ENCODE measurements at places on chromosomes 4 and X. TPM values are rescaled to one million over a fixed set of nuclear protein-coding genes. Genes with fewer than 3 reads are reported as not detected.

DNA sequence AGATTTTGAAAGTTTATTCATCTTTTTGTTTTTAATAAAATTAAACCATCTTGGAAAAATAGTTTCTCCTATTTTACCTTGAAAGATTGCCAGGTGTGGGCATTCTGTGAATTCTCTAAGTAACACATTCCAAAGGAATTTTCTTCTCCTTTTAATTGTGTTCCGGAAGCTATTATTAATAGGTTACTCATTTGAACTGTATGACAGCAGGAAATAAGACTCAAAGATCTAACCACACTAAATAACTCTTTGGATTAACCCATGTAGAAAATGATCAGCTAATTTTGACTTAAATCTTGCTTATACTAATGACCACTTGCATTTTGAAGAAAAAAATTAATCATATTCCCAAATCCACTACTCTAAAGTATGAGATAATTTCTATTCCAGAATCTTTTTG lies 17.6 kb upstream of the CCNI start:
- ATAC-seq = no peak

- no peak for ATAC-seq
These were observed 314.2 kb upstream of the IGFBP7 start for GRCh38 chr4:57424232-57424897.

GRCh38 chr4:10108818-10109783 lies 7.5 kb downstream of the WDR1 start:
- ATAC-seq = peak; percentile 77

- ATAC-seq = no peak
These were observed 6.1 kb upstream of the ABLIM2 start for GRCh38 chr4:8164687-8165086.

GRCh38 chrX:150940844-150941495 lies 42.2 kb upstream of the HMGB3 start:
- no peak for ATAC-seq

- ATAC-seq = no peak
These were observed 24.4 kb upstream of the RP2 start for GRCh38 chrX:46812445-46812844.

DNA sequence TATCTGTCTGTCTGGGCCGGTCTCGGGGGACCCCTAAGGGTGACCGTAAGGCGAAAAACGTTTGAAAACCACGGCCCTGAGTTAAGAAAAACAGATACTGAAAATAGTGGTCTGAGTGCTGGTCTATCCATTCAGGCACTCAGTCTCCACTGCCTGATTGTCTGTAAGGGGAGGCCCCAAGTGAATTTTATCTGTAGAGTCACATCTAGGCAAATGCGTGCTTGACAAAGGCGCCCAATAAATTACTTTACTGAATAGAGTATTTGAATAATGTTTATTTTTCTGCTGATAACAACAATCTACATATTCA lies 465 bp downstream of the HNRNPH2 start:
- ATAC-seq = peak; percentile 55

DNA sequence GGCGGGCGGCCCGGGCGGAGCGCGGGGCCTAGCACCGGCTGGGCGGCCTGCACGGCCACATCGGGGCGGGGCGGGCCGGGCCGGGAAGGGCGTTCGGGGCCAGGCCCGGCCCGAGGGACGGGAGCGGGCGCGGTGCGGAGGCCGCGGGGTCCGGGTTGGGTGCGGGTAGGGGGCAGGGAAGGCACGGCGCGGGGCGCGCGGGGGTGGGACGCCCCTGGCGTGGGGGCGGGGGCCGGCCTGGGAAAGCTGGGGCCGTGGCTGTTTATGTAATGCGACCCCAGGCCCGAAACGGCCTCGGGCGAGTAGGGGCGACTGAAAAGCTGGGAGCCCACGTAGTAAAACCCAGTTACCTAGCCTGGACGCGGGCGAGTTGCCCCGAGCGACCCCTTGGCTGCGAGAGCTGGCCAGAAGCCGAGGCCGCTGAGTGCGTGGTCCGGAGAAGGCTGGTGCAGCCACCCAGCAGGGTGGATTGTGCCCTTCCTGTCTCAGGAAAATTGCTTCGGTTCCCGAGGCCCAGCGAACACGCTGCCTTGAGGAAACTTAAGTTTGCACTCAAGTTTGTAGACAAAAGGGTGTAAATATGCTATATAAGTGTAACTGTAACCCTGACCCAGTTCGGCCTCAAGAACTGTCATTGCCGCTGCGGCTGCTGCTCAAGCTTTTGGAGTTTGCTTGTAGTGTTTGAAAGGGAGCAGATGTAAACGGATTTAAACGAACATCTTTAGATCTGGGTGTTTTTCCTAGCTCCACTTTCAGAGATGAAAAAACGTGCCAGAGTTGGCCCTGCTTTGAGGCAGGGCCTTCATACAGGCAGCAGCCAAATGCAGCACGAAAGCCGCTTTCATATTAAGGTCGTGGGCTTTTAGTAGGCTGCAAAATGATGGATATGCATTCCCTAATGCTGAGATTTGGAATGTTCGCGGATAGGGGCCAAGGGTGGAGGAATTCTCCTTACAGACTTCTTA lies 674 bp downstream of the SEC24B start:
- peak; percentile 49 for ATAC-seq

GRCh38 chr4:3720466-3720865 lies 45.7 kb upstream of the ADRA2C start:
- no peak for ATAC-seq

DNA sequence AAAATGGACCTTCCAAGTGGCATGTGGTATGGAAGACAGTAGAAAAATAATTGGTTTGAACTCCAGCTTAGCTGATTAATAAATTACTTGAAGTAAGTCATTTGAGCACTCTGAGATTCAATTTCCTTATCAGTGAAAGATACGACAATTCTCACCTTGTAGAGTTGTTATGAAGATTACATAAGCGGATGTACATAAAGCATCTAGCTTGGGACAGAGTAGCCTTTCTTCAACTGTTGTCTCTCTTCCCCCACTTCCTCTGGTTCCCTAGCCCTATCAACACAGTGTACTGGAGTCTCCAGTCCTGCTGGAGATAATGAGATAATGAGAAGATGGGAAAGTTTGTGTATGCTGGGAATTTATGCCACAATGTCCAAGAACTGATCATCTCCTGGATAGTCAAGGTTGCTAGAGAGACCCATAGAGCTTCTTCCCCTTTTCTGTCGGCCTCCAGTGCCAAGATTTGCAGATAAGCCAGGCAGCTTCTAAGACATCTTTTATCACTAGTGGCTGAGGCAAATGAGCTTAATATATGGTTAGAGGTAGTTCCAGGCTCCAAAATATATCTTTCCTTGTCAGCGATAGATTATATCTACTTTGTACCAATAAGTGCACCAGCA lies 33.9 kb downstream of the VSIG4 start:
- no peak for ATAC-seq

GRCh38 chr4:67755974-67756373 lies 1.8 kb upstream of the GNRHR start:
- ATAC-seq = no peak

DNA sequence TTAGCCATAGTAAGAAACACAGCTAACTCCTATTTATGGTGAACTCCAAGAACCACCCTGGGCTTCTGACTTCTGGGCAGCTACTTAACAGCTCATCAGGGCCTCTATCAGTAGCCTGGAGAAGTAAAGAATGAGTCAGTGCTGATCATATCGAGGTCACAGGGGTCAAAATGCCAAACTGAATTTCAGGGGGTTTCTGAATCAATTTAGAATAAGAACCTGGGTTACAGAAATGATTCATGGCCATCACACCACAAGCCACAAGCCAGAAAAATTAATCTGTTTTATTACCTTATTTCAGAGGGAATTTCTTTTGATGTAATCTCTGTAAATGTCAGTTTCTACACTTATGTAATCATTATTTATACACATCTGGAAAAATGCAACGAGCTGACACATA lies 64.4 kb downstream of the CHST7 start:
- peak; percentile 82 for ATAC-seq

GRCh38 chrX:130082244-130083106 lies 27.8 kb downstream of the ELF4 start:
- ATAC-seq = peak; percentile 69

- no peak for ATAC-seq
These were observed 46.8 kb upstream of the PASD1 start for GRCh38 chrX:151516538-151517187.

DNA sequence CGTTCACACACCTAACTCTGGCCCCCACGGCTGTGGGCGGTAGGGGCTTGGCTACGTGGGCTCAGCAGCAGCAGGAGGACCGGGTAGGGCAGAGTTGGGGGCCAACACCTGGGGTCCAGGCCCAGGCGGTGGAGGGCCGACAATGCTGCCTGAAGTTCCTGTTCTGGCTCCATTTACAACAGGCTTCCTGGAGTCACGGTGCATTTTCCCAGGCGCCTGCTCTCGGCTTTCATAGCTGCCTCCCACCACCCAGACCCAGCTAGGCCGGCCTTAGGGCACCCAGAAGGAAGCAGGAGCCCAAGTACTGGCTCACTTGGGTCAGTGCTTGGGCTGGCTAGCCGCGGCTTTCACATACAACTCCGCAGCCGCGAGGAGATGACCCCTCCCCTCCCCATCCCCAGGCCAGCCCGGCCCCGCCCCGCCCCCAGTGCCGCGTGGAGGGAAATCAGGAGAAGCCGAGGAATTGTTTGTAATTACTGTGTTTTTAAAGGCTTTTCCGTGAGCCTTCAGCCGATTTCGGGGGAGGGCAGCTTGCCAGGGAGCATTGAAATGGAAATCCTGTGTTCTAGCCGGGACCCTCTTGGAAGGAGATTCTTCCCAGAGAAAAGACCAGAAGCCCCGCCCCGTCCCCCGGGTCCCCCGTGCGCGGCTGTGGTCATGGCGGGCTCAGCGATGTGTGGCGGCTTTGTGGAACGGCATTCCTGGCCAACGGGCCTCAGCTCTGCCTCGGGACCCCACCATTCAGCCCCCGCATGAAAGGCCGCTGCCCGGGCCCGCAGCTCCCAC lies 28.5 kb downstream of the PJA1 start:
- no peak for ATAC-seq

DNA sequence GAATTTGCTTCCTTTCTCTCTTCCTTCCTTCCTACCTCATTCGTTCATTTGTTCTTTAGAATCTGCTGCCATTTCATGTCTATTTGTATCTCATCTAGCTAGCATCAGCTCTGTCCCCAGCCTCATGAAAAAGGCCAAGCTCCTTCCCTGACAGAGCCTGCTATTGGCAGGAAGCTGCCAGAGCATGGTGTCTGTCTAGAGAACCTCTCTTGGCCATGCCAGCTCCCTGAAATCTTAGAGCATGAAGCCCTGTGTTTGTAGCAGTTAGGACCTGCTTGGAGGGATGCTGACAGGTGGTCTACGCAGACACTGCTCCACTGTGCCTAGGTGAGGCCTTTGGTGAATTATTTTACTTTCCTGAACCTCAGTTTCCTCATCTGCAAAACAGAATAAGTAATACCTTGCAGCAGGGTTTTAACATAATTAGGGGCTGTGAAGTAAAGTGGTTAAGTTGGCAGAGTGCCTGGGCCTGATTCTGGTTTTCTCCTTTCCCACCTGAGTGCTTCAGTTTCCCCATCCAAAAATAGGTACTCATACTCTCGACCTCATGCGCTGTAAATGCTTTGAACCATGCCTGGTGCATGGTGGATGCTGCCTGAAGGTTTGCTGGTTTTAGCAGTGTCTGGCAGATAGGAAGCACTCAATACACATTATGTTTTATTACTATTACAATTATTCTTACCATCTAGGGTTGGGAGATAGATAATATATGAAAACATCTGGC lies 4.7 kb downstream of the PTTG2 start:
- ATAC-seq = no peak

GRCh38 chr4:138216272-138216867 lies 25.8 kb downstream of the SLC7A11 start:
- no peak for ATAC-seq

- no peak for ATAC-seq
These were observed 57.7 kb upstream of the PASD1 start for GRCh38 chrX:151505796-151506195.

GRCh38 chr4:60241866-60242265 lies 958.3 kb upstream of the ADGRL3 start:
- ATAC-seq = no peak

- no peak for ATAC-seq
These were observed 297.8 kb upstream of the FAM241A start for GRCh38 chr4:111847296-111848008.

- ATAC-seq = no peak
These were observed 32.2 kb downstream of the LNX1 start for GRCh38 chr4:53559021-53559620.

DNA sequence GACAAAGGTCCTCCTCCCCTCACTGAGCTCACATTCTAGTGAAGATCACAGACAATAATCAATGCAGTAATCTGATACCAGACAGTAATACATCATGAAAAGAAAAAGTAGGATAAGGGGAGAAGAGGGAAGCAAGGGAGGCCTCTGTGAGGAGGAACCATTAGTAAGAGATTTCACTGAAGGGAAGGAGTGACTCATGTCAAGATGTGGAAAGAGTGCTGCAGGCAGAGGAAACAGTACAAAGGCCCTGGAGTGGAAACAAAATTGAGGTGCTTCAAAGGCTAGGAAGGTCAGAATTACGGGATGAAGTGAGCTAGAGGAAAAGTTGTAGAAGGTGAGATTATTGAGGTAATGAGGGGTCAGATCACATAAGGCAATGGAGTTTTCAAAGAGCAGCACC lies 38.1 kb downstream of the LAMTOR3 start:
- ATAC-seq = peak; percentile 65

- no peak for ATAC-seq
These were observed 64.1 kb downstream of the PARM1 start for GRCh38 chr4:74996996-74997395.

- no peak for ATAC-seq
These were observed 203.1 kb downstream of the FAT4 start for GRCh38 chr4:125517831-125518230.

GRCh38 chr4:98093662-98094061 lies 49.6 kb downstream of the STPG2 start:
- ATAC-seq = no peak

GRCh38 chrX:115214151-115214550 lies 19.7 kb downstream of the LRCH2 start:
- no peak for ATAC-seq

- no peak for ATAC-seq
These were observed 211.8 kb downstream of the PPP4R3C start for GRCh38 chrX:27251369-27251768.

DNA sequence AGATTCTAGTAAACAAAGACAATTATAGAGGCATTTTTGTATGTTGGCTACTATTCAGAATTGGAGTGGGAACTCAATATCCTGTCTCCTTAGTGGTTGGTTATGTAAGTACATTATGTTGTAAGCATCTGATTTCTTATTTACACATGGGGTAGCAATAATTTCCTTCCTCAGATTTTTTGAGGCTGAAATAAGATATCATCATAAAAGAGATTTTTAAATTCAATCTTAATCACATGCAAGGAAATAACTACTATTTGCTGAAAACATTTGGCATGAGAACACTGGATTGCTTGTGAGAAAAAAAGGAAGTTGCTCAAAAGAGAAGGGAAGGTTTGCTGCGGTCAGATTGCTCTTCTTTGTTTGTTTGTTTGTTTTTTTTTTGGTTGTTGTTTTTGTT lies 437.7 kb upstream of the HS3ST1 start:
- no peak for ATAC-seq

The FMR1NB gene
- not detected for total RNA-seq

The DDIT4L gene
- total RNA-seq = 3.5 TPM

The ITGB1BP2 gene
- 9.2 TPM for total RNA-seq

The FOXR2 gene
- not detected for total RNA-seq

The ADGRL3 gene
- total RNA-seq = not detected

The SMR3B gene
- total RNA-seq = not detected

The SLC6A14 gene
- not detected for total RNA-seq

The CBR4 gene
- 18.0 TPM for total RNA-seq

The PASD1 gene
- not detected for total RNA-seq

The CCKAR gene
- total RNA-seq = not detected

The CFAP99 gene
- total RNA-seq = 0.11 TPM

The BEX5 gene
- total RNA-seq = 2.4 TPM

The SCARB2 gene
- 3.0 TPM for total RNA-seq

The FAM241A gene
- total RNA-seq = 3.8 TPM

The CT45A3 gene
- total RNA-seq = not detected

The ENOX2 gene
- total RNA-seq = 7.0 TPM

Data from activated T-helper 17 cell treated with anti-CD3 and anti-CD28 coated beads, Interleukin-2, amount 50 U/mL, for 72 hours (primary cell).